ENCODE measurements at places on chromosomes 5 and 9.

DNA sequence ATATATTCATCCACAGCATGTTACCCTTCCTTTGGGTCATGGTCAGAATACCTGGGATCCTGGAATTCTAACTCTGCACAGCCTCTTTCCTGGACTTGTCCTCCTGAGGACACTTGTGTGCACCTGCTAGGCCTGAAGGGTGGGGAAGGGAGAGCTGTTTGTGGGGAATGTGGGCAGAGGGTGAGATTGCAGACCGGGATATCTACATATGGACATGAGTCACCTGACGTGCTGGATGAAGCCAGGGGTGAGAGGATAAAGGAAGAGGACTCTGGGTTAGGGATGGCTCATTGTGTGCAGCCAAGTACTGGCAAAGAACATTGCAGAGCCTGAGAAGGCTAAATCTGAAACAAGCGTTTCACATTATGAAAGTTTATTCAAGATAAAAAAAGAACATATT is 241.4 kb upstream of the RPS23 start:
- no peak for DNase-seq

DNA sequence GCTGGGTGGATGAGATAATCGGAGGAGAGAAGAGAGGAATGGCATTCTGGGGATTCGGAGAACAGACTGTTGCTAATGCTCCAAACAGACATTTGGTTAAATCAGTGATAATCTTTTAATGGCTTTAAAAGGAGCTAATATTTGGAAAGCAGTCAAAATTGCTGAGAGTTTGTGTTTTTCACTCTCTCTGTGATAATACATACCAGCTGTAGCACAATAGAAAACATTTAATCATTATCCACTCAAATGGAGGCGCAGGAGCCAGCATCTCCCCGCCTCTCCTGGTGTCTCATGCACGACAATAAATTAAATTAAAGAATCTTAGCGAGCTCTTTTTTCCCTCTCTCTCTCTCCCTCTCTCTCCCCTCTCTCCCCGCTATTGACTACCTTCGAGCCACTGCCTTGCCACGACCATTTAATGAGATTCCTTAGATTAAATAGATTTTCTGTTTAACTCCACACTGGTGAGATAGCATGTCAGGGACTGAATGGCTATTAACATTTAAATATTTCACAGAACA is 268.6 kb upstream of the MVB12B start:
- DNase-seq = no peak

DNA sequence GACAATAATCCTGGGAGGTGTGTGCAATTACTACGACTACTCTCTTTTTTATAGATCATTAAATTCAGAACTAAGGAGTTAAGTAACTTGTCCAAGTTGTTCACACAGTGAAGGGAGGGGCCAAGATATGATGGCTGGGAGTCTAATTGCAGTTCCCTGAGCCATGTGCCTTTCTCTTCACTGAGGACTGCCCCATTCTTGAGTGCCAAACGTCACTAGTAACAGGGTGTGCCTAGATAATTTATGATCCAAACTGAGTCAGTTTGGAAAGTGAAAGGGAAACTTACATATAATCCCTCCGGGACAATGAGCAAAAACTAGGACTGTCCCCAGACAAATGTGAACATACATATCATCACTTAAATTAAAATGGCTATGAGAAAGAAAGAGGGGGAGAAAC is 20.2 kb downstream of the IL7R start:
- DNase-seq = no peak

GRCh38 chr9:123401879-123402513 is 46.0 kb downstream of the CRB2 start:
- no peak for DNase-seq

GRCh38 chr9:4929917-4930316 is 55.2 kb upstream of the JAK2 start:
- no peak for DNase-seq

DNA sequence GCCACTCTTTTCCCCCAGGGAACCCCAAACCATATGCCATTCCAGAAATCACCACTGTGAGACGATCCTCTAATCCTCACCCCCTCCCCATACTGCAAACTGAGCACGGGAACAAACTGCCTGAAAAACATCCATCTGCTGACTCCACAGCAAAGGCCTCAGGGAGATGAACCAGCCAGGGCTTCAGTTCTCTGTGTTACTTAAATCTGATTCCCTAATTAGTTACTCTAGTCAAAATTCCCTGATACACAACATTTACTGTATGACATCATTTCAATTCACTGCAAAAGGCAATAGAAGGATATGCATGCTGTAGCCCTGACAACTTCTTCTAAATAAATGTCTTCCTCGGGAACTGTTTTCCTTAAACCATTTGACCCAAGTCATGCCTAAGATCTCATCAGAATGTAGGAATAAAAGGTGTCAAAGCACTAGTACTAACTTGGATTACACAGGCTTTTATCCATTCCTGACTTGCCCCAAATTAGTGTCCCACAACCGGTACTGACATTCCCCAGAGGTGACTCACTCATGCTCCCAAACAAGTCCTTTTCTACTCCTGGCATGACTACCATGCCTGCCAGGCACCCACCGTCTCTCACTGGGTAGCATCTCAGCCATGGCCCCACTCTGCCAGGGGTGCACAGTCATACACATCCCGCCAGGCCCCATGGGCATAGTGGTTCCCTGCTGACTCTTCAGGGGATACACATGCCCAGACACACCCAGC is 35.0 kb downstream of the MTX3 start:
- no peak for DNase-seq

GRCh38 chr9:101569741-101570501 is 24.8 kb downstream of the PPP3R2 start:
- DNase-seq = no peak

GRCh38 chr5:59007460-59008063 is 424.7 kb downstream of the RAB3C start:
- no peak for DNase-seq

DNA sequence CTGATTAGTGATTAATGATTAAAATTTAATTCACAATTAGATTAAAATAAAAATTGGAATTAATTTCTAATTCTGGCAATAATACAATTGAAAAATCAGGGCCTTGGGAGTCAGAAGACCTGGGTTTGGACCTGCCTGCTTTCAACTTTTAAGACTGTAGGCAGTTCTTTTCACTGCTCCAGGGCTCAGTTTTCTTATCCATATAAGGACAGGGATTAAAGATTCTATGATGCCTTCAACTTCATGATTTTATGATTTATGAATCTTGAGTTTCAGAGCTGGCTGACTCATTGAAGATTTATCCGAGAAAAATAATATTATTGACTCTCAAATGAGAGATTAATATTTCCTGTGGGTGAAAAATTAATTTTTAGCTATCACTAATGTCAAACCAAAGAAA is 208.6 kb upstream of the ANKH start:
- DNase-seq = no peak

GRCh38 chr5:142872795-142873194 is 102.6 kb downstream of the ARHGAP26 start:
- DNase-seq = no peak

- DNase-seq = no peak
Observed at GRCh38 chr5:119083679-119084078, 12.8 kb downstream of the DMXL1 start.

- DNase-seq = no peak
Observed at GRCh38 chr5:82663225-82663624, 385.1 kb upstream of the RPS23 start.

GRCh38 chr5:95900383-95900958 is 61.2 kb downstream of the ELL2 start:
- DNase-seq = no peak

DNA sequence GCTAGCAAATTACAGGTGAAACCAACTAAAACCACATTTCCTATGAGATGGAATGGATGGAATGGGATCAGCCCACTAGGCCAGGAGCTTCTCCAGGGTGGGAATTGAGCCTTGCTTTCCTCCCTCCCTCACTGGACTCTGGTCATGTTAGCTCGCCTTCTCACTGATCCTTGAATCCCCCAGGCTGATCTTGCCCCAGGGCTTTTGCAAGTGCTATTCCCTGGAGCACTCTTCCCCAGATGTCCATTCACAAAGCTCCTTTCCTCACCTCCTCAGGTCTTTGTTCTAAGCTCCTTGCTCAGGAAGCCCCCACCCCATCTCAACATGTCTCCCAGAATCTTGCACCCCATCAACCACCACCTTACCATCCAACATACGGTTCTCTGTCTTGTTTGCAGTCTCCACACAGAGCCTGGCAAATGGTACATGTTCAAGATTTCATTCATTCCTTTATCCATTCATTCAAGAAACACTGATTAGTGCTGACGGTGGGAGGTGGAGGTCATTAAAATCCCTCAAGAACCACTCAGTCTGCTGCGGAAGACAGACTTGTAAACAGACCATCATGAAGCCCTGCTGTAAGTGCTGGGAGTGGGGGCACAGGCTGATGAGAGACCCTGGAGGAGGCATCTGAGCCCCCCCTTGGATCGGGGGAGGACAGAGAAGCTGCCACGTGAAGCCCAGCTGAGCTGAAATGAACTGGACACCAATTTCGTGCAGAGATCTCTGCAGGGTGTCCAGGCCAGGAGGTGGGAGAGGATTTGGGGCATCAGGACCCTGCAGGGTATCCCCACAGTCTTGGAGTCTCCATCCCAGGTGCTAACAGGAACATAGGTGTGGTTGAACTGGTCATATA is 141.7 kb downstream of the BARX1 start:
- no peak for DNase-seq

DNA sequence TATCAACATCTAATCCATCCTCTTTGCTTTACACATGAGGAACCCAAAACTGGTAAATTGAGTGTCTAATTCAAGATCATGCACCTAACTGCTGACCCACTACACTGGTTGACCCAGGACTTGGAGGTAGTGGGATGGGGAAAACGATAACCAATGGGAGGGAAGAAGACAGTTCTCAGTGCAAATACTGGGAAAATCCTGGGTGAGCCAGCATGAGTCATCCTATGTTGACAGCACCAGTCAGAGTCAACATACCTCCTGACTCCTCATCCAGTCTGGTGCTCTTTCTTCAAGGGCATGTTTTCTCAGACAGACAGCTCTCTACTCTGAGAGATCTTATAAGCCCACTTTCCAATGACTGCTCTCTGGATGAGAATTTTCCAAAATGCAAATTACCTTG is 232.8 kb upstream of the PTGER4 start:
- DNase-seq = no peak

GRCh38 chr9:13140843-13141592 is 138.5 kb downstream of the MPDZ start:
- no peak for DNase-seq

- no peak for DNase-seq
Observed at GRCh38 chr5:1423901-1424603, 21.2 kb downstream of the SLC6A3 start.

GRCh38 chr5:173498739-173499470 is 117.5 kb downstream of the BOD1 start:
- DNase-seq = no peak

DNA sequence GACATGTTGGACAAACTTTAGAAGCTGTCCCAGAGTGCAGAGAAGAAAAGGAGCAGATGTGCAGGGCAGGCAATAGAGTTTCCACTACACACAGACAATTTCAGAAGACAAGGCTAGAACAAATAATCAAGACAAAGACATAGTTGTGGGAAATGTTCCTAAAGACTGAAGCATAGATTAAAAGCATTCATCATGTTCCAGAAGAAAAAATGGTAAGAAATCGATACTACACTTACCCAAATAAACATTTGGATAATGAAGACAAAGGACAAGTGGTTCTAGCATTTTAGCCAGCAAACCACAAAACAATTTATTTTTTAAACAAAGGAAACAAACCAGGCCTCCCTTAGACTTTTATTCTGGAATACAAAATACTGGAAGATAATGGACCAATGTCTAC is 97.9 kb downstream of the FSTL4 start:
- no peak for DNase-seq

DNA sequence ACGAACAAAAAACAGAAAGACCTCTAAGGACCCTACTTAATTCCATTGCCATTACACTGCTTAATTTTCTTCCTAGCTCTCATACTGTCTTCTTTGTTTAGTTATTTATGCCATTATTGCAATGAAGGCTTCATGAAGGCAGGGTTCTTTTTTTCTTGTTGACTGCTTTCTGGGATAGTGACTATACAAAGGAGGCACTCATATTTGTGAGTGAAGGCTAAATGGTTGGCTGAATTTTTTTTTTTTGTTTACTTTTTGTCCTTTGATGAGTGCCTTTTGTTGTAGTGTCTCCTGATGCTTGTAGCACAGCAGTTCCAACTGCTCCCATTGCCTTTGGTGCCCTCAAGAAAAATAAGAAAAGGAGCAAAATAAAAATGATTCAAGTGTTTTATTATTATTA is 17.8 kb downstream of the CTNNA1 start:
- no peak for DNase-seq

DNA sequence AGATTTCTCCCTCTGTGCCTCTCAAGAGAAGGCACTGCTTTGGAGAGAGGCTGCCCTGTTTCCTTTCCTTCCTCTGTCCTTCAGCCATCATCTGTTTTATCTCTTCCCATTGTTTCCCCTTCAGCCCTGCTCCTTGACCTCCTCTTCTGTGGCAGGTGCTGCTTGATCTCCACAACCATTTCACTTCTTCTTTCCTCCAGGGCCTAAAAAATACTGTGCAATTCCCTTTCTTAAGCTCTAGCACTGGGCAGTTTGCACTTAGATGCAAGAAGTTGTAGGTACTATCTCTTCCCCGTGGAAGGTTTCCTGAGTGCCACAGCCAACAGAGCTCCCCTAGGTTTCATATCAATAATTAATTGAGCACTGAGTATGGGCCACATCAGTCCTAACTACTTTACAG is 8.8 kb upstream of the ADRB2 start:
- DNase-seq = no peak

DNA sequence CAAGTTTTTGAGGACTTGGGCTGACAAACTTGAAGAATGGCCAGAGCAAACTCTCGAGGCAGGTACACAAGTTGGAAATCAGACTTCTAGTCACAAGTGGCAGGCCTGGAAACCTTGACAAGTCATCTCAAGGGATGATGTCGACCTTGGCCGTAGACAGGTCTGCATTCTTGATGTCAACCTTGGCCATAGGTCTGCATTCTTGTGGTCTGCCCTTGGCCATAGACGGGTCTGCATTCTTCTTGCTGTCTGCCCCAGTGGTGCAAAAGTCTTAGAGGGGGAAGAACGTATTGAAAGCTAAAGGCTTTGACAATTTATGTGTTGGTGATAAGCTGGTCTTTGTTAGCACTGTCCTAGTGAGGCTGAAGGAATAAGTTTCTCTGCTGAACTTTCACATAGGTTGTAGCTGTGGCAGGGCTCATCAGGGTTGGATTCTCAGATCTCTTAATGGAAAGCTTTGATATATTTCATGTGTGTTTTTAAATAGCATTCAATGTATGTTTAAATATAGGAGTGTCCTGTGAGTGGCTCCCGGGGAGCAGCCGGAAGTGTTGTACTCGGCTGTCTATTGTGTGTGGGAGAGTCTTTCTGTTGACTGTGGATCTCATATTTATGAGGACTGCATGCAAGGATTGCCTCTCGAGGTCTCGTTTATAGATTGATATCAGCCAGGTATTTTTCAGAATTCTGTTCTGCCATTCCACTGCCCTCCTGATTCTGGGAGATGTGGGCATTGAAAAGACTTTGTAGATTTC is 27.0 kb downstream of the SUB1 start:
- DNase-seq = no peak

GRCh38 chr5:173913686-173914321 is 25.7 kb downstream of the CPEB4 start:
- no peak for DNase-seq

GRCh38 chr9:131394464-131395156 is 724 bp downstream of the PRRC2B start:
- DNase-seq = peak; percentile 28

- DNase-seq = no peak
Observed at GRCh38 chr9:38129366-38129765, 60.3 kb upstream of the SHB start.

Data from stimulated activated CD8-positive, alpha-beta memory T cell treated with anti-CD3 and anti-CD28 coated beads, Interleukin-12 subunit alpha, Interleukin-12 subunit beta, amount 100 ng/mL, for 4 hours (primary cell).